ENCODE measurements at places on chromosomes 11 and 22.

DNA sequence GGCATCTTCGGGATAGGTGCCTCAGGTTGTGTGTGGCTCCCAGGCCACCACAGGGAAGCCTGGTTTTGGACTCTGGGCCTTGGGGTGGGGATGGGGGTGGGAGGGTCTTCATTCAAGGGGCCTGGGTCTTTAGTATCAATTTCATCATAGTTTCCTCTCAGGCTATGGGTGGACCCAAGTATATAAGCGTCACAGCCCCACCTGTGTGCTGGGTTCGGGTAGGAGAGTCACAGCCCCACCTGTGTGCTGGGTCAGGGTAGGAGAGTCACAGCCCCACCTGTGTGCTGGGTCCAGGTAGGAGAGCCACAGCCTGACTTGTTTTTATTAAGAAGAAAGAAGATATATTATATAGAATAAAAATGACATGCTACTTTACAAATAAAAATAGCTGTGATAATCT is 422.1 kb downstream of the BRD1 start:
- DNase-seq, result no peak

- DNase-seq, result no peak
Measured at GRCh38 chr11:74877132-74877531, 71.8 kb downstream of the XRRA1 start.

- no peak for DNase-seq
Measured at GRCh38 chr11:96680211-96681018, 290.6 kb downstream of the JRKL start.

- DNase-seq, result no peak
Measured at GRCh38 chr11:59336931-59337330, 21.8 kb upstream of the OR5AN1 start.

GRCh38 chr22:28656181-28656580 is 23.5 kb downstream of the TTC28 start:
- no peak for DNase-seq

DNA sequence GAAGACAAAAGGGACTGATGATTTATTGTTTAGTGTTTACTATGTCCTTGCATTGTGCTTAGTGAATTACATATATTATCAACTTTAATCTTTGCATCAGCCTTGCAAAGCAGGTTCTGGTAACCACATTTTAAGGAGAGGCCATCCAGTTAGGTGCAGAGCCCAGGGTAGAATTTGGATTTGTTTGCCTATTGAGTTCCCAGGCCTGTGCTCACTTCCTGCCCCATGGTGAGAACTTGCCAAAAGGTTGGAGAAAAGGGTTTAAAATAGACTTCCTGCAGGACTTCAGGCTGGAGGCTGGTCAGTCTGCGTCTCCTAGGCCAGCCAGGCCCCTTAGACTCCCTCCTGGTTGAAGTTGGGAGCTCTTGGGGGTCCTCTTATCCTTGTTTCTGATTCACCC is 72.1 kb downstream of the ATXN10 start:
- DNase-seq, result no peak

DNA sequence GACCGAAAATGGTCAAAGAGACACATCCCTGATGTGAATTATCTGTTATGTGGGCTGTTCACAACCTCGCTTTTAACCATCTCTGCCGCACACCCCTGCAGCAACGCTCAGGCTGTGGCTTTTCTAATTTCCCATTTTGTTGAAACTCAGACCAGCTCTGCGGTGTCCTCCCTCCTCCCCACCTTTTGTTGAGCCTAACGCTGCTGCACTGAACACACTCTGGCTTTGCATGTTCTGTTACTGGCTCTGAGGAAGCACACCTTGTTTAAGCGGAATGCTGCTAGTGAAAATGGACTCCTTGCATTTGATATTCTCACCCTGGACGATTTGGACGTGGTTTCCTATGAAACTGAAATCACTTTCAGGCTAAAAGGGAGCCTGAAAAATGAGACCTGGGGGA is 198.5 kb upstream of the MTNR1B start:
- DNase-seq, result no peak

DNA sequence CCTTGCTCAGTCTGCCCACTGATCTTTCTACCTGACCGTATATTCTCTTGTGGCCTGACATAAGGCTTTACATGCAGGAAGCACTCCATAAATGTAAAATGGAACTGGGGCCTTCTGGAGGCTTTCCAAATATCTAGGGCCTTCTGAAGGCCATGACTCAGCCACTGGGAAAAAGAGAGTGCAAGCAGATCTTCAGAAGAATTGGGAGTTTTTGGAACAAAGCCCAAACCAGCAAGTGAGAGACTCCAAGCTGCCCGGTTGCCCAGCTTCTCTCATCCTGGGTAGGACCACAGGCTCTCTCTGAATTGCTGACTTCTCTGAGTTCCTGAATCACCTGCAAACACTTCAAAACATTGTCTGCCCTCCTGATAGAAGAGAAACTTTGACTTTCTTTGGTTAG is 107.9 kb upstream of the BMAL1 start:
- DNase-seq, result no peak

- no peak for DNase-seq
Measured at GRCh38 chr11:122395282-122395681, 260.2 kb upstream of the UBASH3B start.

DNA sequence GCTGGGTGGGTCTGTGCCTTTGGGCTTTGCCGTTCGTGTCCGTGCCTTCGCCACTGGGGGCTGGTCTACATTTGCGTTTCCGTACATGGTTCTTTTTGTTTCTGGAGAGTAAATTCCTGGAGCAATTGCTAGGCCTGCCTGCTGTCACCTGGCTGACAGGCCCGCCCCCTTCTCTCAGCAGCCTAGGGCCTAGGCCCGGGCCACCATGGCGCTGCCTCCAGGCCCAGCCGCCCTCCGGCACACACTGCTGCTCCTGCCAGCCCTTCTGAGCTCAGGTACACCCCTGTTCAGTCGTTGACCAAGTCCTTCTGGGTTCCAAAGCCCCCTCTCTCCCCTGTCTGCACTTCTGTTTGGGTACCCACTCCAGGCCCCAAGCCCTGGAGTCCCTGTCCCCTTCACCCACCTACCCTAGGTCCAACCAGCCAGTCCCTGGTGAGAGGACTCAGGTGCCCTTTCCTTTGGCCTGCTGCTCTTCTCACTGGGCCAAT is 649 bp downstream of the TMEM25 start:
- DNase-seq, result no peak

GRCh38 chr11:134763030-134763388 is 351.0 kb upstream of the B3GAT1 start:
- no peak for DNase-seq

GRCh38 chr22:50182176-50183081 is 3.3 kb upstream of the TRABD start:
- DNase-seq, result no peak

DNA sequence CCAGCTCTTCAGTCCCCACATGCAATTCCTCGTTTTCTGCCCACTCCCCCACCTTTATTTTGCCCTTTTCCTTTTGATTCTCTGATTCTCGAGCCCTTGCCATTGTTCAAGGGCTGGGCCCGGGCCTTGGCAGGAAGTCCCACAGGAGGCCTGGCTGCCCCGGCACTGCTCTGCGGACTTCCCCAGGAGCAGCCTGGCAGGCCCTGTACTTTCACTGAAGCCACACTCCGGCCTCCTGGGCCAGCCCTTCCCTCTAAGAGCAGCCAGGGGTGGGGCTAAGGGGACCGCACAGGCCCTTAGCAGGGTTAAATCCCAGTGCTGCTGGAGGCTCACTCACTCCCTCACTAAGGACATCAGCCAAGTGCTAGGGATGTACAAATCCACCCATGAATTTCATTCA is 4.1 kb downstream of the LRRC32 start:
- no peak for DNase-seq

- no peak for DNase-seq
Measured at GRCh38 chr22:17675584-17675983, 37.0 kb downstream of the BCL2L13 start.

DNA sequence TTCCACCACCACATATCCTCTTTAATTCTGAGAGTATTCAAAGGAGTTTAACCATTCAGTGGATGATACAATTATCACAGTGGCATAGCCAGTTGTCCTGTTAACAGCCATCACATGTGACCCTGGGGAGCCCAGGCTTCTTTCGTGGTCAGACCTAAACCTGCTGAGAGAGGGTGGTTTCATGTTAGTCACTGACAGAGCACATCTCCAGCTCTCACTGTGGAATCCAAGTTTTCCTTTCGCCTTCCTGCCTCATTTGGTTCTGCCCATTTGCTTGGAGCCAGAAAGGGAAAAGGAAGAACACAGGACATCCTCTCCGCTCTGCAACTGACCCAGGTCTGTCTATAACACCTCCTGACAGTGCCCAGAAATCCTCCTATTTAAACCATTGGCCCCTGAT is 60.4 kb downstream of the MCHR1 start:
- DNase-seq, result no peak

DNA sequence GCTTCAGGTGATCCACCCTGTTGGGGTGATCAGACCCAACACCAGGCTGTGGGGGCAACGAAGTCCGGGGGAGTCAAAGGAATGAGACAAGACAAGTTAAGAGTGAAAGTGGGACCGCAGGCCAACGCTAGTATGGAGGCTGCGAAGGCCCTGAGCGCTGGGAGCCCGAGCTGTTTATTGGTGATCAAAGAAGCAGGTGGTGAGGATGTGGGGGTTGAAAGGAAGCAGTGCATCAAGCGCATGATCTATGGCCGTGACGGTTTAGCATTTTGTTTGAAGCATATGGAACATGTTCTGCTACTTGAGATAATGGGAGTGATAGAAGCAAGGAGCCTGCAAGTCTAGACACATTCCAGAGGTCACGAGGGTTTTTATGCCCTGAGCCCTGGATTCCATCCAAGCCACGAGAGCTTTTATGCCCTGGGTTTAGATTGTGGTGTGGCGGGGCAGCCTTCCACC is 49.5 kb downstream of the MCHR1 start:
- no peak for DNase-seq

GRCh38 chr11:130145311-130145812 is 14.2 kb upstream of the ST14 start:
- no peak for DNase-seq
